ENCODE measurements at places on chromosomes 6 and 20.

GRCh38 chr20:270517-270916, 13.0 kb downstream of the DEFB132 start:
- no peak for DNase-seq

DNA sequence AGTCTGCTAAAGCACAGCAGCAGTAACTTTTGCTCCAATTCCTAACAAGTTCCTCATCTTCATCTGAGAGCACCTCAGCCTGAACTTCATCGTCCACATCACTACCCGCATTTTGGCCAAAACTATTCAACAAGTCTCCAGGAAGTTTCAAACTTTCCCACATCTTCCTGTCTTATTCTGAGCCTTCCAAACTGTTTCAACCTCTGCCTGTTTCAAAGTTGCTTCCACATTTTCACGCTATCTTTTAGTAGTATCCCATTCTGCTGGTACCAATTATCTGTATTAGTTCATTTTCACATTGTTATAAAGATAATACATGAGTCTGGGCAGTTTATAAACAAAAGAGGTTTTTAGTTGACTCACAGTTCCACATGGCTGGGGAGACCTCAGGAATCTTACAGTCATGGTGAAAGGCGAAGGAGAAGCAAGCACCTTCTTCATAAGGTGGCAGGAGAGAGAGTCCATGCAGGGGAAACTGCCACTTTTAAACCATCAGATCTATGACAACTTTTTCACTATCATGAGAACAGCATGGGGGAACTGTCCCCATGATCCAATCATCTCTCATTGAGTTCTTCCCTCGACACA, 99.4 kb upstream of the GRIK2 start:
- no peak for DNase-seq

DNA sequence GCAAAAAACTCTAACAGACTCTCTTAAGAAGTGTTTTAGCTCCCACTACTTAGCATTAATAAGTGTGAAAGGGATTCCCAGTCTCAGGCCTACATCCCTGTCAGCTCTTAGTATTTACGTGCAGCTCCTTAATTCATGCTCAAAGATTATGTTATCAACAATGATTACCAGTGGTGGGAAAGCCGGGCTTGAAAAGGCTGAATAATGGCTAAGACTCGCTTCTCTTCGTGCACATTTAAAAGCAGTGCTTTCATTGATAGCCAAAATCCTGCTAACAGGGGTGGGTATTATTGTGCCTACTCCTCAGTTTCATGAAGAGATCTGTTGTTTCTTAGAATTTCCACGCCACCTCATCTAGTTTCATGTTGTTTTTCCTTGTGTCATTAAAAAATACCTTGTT, 518.8 kb downstream of the GRIK2 start:
- no peak for DNase-seq

DNA sequence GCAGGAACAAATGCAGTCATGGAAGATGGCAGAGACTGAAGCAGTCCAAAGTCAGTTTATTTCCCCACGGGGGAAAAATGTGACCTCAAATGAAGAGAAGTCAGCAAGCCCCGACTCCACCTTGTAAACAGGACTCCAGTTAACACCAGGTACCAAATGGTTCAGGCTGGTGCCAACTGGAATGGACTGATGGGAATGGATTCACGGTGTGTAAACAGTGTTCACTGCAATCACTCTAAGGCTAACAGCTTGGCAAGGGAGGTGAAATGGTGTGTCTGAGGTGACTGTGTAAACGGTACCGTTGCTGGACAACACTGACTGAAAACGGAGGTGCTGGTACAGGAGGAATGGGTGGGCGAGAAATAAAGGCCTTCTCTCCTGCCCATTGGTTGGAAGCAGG, 12.0 kb downstream of the PLAGL2 start:
- DNase-seq = no peak

DNA sequence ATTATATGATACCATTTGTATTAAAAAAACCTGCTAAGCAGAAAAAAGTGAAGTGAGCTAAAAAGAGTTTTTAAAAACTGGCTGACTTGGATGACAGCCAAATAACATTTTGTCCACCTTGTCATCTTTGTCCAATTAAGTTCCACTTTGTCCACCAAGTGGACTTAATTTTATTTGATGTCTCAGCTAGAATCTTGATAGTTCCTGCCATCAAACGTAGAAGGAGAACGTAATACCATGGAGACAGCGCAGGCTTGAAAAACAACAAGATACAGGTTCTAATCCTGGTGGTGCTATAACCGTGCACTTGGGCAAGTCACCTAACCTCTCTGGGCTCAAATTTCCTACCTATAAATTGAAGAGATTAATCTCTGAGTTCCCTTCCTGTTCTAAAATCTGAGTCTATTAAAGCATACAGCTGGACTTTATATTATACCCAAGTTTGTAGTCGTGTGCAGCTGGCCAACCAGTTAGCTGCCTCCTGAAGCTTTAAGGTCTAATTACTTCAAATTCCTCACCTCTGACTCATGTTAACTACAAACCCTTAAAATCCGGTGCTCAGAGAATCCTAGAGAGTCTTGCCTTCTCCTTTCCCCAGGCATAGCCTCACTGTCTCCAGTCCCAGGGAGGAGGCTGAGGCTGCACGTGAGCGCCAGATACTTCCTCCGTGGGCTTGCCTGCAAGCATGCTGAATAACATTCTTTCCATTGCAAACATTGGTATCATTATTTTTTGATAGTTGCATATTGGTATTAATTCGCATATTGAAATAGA, 16.8 kb downstream of the TMEM244 start:
- DNase-seq = no peak

DNA sequence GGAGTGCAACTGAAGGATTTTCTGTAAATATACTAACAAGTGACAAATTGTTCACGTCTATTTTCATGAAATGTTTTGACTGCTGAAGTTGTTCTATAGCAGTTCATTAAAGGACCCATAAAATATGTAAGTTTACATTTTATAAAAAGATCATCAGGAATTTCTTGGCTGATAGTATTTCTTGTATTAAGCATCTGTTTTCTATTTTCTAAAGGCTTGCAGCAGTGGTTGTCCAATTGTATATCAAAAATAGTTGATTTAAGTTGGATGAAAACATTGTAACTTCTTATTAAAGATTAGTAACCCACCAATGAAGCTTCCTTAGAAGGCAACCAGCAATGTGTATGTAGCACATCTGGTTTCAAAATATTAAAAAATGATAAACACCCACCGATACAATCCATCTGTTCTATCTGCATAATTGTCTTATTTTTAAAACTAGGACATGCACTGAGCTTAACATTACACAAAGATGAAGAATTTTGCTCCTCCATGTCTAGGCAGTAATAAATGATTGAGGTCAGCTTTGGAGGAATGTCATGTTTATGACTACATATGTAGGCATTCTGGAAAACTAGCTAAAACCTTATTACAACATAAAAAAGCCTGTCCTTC, 301.3 kb upstream of the TCF21 start:
- DNase-seq = no peak

DNA sequence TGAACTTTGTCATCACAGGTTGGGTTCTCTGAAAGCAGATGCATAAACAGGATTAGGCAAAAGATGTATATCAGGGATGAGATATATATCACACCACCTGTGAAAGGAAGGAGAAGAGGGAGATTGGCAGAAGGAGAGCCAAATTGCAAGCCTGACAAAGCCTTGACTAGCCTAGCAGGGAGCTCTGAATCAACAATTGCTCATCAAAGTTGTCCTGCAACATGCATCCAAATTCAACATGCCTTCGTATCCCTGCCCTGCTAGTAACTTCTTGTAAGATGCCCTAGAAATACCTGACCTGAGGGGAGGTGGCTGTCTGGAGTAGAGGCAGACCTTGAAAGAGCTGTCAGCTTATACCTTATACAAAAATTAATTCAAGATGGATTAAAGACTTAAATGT, 207.1 kb upstream of the HTR1E start:
- DNase-seq = no peak

- no peak for DNase-seq
These were observed 52.7 kb upstream of the PTGIS start for GRCh38 chr20:49620364-49621240.

GRCh38 chr6:72984981-72985665, 240.2 kb downstream of the KHDC1L start:
- DNase-seq = no peak

GRCh38 chr6:35072051-35072697, 69.0 kb downstream of the TCP11 start:
- no peak for DNase-seq

- no peak for DNase-seq
These were observed 323.6 kb downstream of the CD83 start for GRCh38 chr6:14440940-14441781.

DNA sequence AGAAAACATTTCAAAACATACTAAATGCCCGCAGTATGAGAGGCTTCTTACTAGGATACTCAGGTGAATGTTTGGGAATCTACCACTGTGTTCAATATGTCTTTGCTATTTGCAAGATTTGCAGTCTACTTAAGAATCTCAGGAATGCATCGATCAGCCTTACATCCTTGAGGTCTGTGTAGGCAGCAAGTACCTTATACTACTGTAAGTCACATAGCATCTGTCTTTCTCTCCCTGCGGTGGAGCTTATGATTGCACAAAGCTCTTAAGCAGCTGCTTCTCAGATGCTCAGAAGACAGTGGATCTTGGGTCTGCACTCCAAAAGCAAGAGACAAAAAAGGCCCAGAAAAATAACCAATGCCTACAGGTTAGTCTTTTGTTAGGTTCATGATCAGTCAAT, 21.4 kb downstream of the PCSK2 start:
- no peak for DNase-seq

GRCh38 chr6:72382602-72383529, 239.0 kb upstream of the KCNQ5 start:
- DNase-seq = no peak

DNA sequence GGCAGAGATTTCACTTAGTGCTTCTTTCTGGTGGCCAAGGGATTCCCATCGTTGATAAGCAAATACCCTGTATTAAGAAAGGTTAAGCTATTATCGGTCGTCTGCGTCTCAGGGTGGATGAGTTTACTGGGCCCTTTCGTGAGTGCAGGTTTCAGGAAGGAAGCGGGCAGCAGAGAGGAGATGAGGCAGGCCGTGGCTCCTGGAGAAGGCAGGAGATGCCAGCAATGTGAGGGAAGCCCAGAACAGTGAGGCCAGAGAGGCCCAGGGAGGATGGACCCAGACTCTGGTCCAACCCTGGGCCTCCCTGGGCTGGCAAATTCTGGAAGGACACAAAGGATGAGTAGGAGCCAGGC, 11.2 kb downstream of the TFEB start:
- no peak for DNase-seq

- DNase-seq = no peak
These were observed 48.2 kb upstream of the ARG1 start for GRCh38 chr6:131524695-131525336.

GRCh38 chr6:148590883-148591282, 155.9 kb upstream of the UST start:
- no peak for DNase-seq

DNA sequence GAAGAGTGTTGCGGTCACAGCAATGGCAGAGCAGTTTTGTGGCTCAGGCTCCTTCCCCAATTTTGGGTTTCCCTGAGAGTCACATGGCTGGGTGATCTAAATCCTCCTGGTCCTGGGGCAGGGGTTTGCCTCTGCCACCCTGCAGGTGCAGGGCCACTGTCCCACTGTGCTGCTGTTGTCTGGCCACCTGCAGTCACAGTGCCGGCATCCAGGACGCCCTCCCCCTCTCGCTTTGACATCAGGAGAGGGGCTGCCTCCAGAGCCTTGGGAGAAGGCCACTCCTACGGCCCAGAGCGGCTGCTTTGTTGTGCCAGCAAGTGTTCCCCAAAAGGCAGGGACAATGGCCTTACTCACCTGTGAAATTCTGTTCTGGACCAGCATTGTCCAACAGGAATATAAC, 449.0 kb downstream of the QKI start:
- DNase-seq = no peak

DNA sequence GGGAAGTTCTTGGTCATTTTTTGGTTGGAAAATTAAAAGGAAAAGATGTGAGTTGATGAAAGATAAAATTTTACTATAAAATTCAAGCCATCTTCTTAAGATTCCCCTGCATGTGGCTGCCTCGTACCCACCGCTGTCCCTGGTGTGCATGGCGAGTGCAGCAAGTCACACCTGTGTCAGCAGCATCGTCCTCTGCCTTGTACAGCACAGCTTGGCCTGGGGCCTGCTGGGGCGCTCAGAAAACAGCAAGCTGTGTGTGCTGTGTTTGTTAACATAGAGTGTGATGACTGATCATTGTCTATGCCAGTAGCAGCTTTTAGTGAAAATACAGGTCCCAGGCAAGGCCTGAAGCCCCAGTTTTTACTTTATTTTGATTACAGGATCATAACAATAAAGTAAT, 56.7 kb downstream of the FAM120B start:
- DNase-seq = no peak
